ENCODE measurements at places on chromosomes 13 and 19.

- no peak overlapping the region for H3K4me3 ChIP-seq
- H3K36me3 ChIP-seq = no peaks in the 10 kb centered on the region
- no peak for DNase-seq
- H3K4me1 ChIP-seq = peaks cover 23% of the 10 kb centered on the region
Measured at GRCh38 chr13:30362869-30363268, 55.5 kb upstream of the KATNAL1 start.

DNA sequence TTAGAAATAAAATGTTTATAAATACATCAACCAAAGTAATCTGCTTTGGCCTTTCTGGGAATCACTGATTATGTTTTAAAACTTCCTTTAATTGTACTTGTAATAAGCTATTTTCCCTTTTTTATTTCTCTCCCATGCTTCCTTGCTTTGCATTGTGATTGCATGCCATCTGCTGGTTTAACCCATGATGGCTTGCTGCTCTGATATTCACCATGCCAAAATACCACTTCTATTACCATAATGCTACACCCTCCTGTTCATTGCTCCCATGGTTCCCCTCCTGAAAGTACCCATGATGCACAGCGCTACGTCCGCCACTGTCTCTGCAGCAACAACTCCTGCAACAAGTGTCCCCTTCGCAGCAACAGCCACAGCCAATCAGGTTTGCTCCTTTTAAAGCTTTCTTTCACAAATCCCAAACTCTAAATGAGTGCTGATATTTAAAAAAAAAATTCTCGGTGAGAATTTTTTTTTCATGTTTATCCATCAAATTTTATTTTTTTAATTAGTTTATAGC, 67.7 kb upstream of the RAP2A start:
- H3K27me3 ChIP-seq = no peaks in the 10 kb centered on the region
- peaks cover 25% of the 10 kb centered on the region for H3K4me1 ChIP-seq
- no peak overlapping the region for H3K4me3 ChIP-seq
- no peak for DNase-seq
- H3K27ac ChIP-seq = no peak overlapping the region

GRCh38 chr19:13633109-13633508, 126.8 kb upstream of the CACNA1A start:
- H3K27me3 ChIP-seq = peaks cover 3% of the 10 kb centered on the region
- H3K4me3 ChIP-seq = no peak overlapping the region
- peak overlapping the region; percentile 11 for H3K27ac ChIP-seq
- H3K4me1 ChIP-seq = peaks cover 16% of the 10 kb centered on the region
- H3K36me3 ChIP-seq = no peaks in the 10 kb centered on the region
- peak; percentile 64 for DNase-seq

DNA sequence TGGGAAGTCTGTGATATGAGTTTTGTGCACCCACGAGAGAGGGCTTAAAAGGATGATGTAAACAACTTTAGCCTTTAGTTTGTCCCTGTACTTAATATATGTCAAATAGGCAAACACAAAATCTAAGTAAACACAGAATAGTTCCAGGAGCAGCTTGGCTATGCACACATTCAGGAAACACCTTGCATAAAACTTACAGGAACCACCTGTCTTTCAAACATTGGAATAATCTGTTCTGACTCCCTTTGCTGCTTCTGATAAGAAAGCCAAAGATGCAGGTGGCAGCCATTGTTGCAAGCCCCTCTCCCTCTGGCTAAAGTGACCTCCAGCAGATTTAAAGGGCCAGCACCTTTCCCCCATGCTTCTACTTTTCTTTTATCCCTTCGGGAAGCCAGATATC, 4.7 kb downstream of the EEF1AKMT1 start:
- no peak for DNase-seq
- peaks cover 41% of the 10 kb centered on the region for H3K4me1 ChIP-seq
- H3K36me3 ChIP-seq = no peaks in the 10 kb centered on the region
- H3K27me3 ChIP-seq = no peaks in the 10 kb centered on the region
- H3K4me3 ChIP-seq = no peak overlapping the region

GRCh38 chr13:55606045-55606665, 1534.6 kb upstream of the PRR20A start:
- no peaks in the 10 kb centered on the region for H3K36me3 ChIP-seq
- DNase-seq = no peak
- no peak overlapping the region for H3K27ac ChIP-seq

- no peak overlapping the region for H3K27ac ChIP-seq
- no peak overlapping the region for H3K4me3 ChIP-seq
- no peaks in the 10 kb centered on the region for H3K27me3 ChIP-seq
- H3K36me3 ChIP-seq = no peaks in the 10 kb centered on the region
Measured at GRCh38 chr19:41707502-41707812, 969 bp upstream of the CEACAM5 start.

DNA sequence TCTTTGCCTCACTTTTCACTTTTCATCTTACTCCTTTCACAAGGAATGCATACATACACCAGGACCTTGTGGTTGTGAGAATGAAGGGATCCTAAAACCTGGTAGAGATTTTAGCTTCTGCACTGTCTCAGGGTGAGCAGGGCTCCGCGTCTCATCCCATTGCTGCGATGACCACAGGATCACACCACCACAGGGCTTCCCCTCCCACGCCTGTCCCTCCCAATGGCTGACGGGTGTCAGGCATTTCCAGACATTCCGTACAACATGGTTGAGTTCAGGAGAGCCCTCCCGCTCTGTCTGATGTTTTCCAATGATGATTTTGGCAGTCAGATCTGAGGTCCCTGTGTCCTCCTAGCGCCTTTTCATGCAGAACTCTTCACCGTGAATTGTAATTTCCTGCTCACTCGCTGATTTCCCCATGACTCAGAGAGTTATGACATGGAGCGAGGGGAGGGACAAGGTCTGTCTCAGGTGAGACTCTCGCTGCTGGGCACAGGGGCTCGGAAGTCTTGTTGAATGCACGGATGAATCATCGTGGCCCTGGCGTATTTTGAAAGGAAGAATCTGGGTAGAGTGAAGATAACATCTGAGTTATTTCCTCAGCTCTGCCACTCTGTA, 102.8 kb downstream of the TEX29 start:
- H3K27me3 ChIP-seq = peaks cover 83% of the 10 kb centered on the region
- no peak for DNase-seq
- H3K4me1 ChIP-seq = no peaks in the 10 kb centered on the region
- no peaks in the 10 kb centered on the region for H3K36me3 ChIP-seq
- H3K27ac ChIP-seq = no peak overlapping the region
